ENCODE measurements at places on chromosomes 3 and 15.

GRCh38 chr3:125515421-125515820, 4.6 kb downstream of the SNX4 start:
- DNase-seq, result no peak

- DNase-seq, result peak; percentile 30
Measured at GRCh38 chr3:133938770-133939462, 43.2 kb upstream of the RAB6B start.

GRCh38 chr15:94582368-94582767, 351.0 kb downstream of the MCTP2 start:
- DNase-seq, result peak; percentile 37

GRCh38 chr3:49626101-49626581, 48.0 kb upstream of the APEH start:
- DNase-seq, result peak; percentile 49

GRCh38 chr15:36230776-36231175, 348.6 kb upstream of the CDIN1 start:
- DNase-seq, result no peak

- no peak for DNase-seq
Measured at GRCh38 chr3:108324177-108324576, 27.8 kb downstream of the HHLA2 start.

DNA sequence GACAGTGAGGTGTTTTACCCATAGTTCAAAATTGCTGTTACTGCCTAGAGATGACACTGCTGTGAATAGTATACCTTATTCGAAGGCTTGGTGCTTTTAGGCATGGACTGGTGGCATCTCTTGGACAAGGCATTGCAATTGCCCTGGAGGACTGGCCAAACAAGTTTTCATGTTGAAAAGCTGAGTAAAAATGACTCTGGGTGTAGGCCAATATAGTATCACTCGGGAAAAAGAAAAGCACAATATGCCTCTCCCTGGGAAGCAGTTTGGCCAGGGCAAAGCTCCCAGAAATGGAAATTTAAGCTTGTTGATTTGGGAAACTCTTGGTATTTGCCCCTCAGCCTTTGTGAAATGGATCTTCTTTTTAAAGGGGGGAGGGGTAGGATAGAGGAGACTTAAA, 54.8 kb downstream of the ZNF609 start:
- DNase-seq, result no peak

DNA sequence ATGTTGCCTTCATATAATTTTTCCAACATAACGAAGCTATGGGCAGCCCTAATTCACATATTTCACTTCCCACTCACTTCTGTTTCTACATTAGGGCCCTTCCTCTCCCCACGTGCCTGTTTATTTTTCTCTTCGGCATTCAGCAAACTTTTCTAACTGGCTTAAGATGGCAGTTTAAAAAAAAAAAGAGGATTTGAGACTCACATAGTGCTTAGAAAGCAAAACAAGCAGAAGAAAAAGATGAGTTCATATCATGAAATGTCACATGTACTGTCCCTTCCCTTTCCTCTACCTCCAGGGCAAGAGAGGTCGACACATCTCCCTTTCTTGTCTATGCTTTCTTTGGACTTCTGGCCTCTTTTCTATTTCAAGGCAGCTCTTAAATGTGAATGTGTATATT, 30.6 kb downstream of the SLC49A4 start:
- no peak for DNase-seq

- DNase-seq, result no peak
Measured at GRCh38 chr3:127684871-127685707, 12.3 kb downstream of the ABTB1 start.

DNA sequence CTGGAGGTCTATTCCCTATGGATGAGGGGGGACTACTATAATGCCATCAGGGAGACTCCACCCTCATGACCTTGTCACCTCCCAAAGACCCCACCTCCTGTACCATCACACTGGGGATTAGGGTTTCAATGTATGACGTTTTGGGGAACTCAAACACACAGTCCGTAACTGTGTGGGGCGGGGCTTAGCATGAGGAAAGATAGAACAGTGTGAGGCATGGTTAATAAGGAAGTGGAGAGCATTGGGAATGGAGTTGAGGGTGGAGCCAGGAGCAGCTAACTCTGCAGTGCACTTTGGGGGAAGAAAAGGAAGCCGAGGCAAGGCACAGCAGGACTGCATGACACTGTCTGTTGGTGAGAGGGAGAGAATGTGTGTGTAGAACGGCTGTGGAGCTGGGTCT, 90.9 kb upstream of the AGBL1 start:
- DNase-seq, result no peak

GRCh38 chr15:67083135-67083762, 17.8 kb downstream of the SMAD3 start:
- DNase-seq, result no peak

DNA sequence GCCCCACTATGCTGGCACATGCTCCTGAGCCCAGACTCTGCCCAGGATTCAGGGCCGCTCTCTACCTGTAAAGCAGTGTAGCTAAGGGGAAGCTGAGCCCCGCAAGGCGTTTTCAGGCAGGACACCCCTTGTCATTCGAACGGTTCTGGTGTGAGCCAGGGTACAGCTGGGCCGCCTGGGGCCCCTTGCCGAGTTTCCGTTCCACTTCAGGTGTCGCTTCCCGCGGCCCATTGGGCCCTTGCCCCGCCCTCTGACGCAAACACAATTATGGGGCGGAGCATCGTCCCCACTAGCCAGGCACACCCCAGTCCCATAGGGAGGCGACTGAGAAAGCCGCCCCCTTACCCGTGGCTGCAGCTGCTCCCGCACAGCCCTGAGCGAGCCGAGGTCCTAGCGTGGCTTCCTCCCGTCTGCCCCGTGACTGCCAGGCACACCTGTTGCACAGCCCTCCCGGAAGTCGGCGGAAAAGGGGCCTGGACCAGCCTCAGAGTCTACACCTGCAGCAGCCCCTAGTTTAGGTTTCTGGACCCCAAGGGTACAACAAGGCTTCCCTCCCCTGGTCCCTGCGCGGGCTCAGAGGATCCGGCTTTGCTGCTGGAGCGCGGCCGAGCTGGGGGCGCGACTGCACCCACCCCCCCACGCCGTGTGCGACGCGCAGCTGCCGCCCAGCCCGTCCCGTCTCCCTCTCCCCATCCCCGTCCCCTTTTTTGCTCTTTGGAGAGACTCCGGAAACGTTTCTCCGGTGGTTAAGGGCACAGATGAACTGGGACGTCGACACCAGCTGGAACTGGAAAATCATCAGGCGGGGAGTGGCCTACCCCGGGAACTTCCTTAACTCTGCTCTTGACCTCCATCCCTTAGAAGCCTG, at the start of gene PLSCR2:
PLSCR2 (minus strand) TSS at position 412 of the 868 bp plus-strand sequence. CDS start 9,657 bp downstream, outside the sequence.
- peak; percentile 33 for DNase-seq

GRCh38 chr3:78974181-78974790, 793.5 kb downstream of the ROBO1 start:
- DNase-seq, result peak; percentile 42

GRCh38 chr3:176120507-176120906, 1076.8 kb downstream of the TBL1XR1 start:
- DNase-seq, result no peak

DNA sequence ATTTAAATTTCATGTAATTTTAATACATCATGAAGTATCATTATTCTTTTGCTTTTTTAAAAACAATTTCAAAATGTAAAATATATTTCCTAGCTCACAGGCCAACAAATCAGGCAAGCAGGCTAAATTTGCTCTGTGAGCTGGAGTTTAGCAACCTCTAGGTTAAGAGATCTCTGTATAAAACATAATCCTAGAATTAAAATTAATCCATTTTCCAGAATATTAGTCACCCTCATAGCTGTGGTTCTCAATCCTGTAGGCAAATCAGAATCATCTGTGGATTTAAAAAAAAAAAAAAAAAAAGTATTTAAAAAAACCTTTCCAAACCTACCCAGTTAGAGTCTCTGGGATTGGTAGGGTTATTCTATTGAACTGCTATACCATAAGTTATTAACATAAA, 209.7 kb downstream of the MINAR1 start:
- DNase-seq, result no peak

- no peak for DNase-seq
Measured at GRCh38 chr3:23720885-23721284, 84.9 kb upstream of the UBE2E1 start.

GRCh38 chr3:143070977-143071551, 48.5 kb upstream of the CHST2 start:
- no peak for DNase-seq

GRCh38 chr15:40418126-40418525, 12.5 kb downstream of the IVD start:
- DNase-seq, result no peak

DNA sequence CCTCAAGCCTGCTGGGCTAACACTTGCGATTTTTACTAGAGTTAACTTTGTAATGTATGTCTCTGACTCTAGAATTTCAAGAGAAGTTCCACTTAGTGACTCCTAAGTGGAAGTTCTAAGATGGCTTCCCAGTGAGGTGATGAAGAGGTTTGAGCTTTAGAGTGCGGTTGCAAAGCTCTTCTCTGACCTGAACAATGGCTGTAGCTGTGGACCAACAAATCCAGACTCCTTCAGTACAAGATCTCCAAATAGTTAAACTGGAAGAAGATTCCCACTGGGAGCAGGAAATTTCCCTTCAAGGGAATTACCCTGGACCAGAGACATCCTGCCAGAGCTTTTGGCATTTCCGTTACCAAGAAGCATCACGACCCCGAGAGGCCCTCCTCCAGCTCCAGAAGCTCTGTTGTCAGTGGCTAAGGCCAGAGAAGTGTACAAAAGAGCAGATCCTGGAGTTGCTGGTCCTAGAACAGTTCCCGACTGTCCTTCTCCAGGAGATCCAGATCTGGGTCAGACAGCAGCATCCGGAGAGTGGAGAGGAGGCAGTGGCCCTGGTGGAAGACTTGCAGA, 22.3 kb downstream of the WDR73 start:
- no peak for DNase-seq

GRCh38 chr3:102089239-102089638, 239.9 kb downstream of the NFKBIZ start:
- DNase-seq, result no peak

DNA sequence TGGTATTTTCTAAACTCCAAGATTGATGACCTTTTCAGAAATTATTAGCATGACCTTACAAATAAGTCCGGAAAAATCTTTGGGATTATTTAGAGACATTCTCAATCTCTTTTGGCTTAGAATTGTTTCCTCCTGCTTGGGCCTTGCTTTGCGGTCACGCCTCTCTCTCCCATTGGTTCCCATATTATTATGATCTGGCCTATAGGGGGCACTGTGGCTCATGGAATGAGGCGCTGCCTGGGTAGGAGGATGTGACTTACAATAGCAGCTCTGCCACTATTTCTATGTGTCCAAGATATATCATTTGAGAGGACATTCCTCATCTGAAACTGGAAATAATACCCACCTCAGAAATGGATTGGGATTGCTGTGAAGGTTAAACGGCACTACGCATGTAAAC, 464.9 kb downstream of the MFSD1 start:
- DNase-seq, result no peak

- DNase-seq, result no peak
Measured at GRCh38 chr15:48579945-48580671, 65.4 kb downstream of the FBN1 start.

DNA sequence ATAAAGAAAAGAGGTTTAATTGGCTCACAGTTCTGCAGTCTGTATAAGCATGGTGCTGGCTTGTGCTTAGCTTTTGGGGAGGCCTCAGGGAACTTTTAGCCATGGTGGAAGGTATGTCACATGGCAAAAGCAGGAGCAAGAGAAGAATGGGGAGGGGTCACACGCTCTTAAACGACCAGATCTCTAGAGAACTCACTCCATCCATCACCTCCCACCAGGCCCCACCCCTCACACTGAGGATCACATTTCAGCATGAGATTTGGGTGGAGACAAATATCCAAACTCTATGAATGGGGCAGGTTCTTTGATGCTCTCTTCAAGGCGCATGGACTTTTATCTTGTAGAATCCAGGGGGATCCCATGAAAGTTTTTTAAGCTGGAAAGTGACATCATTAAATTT, 75.7 kb downstream of the ITPR1 start:
- no peak for DNase-seq

- no peak for DNase-seq
Measured at GRCh38 chr3:46845397-46845859, 17.8 kb downstream of the MYL3 start.

- no peak for DNase-seq
Measured at GRCh38 chr3:190205739-190206138, 85.0 kb upstream of the P3H2 start.

DNA sequence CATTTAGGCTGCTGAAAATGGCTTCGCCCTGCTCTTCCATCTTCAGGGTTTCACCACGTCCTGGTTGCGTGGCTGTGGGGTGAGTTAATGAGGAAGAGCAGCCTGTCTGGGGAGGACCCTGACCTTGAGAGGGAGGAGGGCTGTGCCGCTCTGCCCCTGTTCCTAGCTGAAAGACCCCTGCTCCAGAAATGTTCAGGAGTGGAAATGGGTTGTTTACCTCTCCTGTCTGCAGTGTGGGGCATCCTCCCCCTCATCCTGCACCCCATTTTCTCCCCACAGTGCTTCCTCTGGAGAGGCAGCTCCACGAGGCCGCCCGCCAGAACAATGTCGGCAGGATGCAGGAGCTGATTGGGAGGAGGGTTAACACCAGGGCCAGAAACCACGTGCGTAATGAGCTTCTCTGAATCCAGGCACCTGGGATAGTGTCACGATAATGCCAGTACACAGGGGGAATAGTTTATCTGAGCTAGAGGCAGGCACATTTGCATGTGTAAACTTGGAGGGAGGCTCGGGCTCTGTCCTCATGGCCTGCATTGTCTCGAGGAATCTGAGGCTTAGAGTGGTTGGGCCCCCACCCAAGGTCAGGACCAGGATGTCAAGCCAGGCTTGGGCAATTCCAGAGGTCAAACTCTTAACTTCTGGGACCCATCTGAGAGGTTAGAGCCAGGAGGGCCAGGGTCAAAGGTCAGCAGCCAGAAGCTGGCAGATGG, 4.0 kb downstream of the ANKDD1A start:
- no peak for DNase-seq

GRCh38 chr15:81766829-81767475, 278.9 kb downstream of the MEX3B start:
- DNase-seq, result no peak

- no peak for DNase-seq
Measured at GRCh38 chr3:124797426-124797945, 67.2 kb downstream of the UMPS start.

DNA sequence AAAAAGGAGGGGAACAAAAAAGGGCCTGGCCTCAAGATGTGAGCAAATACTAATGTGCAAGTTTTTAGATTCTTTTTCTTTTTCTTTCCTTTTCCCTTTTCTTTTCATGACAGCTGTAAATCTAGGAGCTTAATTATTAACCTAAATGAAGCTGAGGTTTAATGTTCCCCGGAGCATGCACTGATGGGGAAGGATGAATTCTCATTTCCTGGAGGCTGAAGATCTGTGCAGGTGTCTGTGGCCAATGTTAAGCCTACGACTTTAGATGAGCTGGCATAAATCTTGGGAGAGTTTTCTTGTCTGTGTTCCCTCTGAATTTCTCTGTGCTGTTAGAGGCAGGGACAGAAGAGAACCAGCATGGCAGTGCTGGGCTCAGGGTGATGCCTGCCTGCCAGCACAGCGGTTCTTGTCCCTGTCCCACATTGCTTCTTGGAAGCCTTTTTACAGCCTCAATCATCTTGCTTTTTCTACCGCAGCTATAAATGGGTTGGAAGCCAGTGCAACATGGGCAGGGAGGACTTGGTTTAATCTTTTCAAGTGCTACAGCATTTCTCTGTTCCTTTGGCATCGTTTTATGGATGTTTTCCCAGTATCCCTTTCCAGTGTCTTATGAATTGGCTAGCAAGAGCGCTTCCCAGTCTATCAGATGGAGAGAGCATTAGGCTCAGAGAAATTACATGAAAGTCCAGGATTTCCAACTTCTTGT, 119.1 kb downstream of the ATG7 start:
- DNase-seq, result peak; percentile 30

GRCh38 chr3:45555666-45556065, 38.9 kb upstream of the LIMD1 start:
- DNase-seq, result no peak

All from Ammon's horn (tissue), 1 donor.